ENCODE measurements at places on chromosomes 2 and 18.

DNA sequence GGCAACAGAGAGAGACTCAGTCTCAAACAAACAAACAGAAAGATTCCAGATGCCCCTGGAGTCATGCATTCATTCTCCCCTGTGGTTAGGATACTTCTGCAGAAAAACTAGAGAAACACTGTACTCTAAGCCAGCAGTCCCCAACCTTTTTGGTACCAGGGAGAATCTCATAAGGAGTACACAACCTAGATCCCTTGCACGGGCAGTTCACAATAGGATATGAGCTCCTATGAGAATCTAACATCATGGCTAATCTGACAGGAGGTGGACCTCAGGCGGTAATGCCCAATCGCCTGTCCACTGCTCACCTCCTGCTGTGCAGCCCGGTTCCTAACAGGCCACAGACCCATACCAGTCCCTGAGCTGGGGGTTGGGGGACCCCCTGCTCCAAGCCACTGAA is 18.3 kb downstream of the PSME4 start:
- no peak for DNase-seq

- DNase-seq, result no peak
Observed at GRCh38 chr2:15942711-15943345, 2.5 kb downstream of the MYCN start.

- DNase-seq, result no peak
Observed at GRCh38 chr2:30315391-30316063, 84.2 kb downstream of the LBH start.

- no peak for DNase-seq
Observed at GRCh38 chr2:222120933-222121332, 177.9 kb downstream of the PAX3 start.

GRCh38 chr2:132420816-132421805 is 4.5 kb downstream of the GPR39 start:
- no peak for DNase-seq

DNA sequence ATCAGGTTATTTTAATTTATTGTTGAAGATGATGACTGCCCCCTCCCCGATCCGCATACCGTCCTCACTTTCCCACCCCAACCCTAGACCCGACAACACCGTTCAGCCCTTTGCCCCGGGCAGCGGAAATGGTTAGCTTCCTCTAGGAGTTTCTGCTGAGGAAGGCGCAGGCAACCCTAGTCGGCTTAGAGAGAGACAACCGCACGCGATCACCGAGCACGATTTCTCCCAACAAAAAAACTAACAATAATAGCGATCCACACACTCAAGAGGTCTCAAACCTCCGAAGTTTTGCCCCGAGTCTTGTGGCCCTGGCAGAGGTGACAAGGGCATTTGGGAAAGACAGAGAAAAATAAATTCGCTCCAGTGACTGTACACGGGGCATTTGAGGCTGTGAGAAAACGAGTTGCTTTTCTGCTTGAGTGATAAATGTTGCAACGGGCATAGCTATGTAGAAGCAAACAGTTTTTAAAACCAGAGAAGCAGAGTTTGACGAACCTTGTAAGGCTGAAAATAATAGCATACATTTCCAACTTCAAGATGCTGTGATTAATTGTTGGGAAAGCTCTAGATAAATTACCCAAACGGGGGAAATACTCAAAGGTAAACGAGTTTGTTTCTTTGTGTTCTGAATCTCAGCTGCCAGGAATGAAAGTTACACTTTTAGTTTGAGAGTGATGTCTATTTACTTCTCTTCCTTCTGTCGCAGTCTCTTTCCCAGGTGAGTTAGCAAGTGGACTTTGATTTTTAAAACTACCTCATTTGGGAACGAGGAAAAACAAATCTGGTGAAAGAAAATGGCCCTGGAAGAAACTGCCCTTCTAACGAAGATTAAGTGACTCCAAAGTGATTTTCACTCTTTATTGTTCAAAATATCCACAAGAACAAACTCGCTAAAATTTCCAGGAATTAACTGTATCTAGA is 11.0 kb upstream of the SIX3 start:
- no peak for DNase-seq

GRCh38 chr2:196983934-196984333 is 57.4 kb upstream of the PGAP1 start:
- DNase-seq, result no peak

DNA sequence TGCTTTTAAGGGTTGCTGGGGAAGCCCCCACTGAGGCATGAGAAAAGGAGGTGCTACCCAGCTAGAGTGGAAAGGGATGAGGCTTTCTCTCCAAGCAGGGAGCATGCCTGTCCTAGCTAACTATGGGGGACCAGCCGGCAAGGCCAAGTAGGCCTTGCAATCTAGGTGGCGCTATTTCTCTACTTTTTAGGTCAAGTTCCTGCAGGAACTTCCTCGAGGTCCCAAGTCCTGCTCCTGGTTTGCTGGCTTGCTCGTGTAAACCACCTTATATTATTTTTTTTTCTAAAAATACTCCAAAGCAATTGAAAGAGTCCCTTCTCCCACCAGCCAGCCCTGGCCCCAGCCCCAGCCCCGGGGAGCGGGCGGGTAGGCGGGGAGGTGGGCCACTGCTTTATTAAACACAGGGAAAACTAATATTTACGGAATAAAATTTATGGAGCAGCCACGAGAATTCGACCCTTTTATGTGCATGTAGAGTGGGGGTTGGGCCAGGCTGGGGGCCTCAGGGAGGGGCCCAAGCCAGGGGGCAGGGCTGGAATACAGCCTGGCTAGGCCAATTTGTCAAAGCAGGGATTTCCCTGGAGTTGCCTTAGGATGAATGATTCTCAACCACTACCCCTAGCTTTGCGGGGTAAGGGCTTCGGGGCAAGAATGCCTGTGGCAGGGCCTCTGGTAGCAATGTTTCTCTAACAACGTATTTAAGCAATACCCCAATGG is 12.8 kb upstream of the IHH start:
- DNase-seq, result no peak

GRCh38 chr2:187526792-187527191 is 27.4 kb downstream of the TFPI start:
- DNase-seq, result no peak

DNA sequence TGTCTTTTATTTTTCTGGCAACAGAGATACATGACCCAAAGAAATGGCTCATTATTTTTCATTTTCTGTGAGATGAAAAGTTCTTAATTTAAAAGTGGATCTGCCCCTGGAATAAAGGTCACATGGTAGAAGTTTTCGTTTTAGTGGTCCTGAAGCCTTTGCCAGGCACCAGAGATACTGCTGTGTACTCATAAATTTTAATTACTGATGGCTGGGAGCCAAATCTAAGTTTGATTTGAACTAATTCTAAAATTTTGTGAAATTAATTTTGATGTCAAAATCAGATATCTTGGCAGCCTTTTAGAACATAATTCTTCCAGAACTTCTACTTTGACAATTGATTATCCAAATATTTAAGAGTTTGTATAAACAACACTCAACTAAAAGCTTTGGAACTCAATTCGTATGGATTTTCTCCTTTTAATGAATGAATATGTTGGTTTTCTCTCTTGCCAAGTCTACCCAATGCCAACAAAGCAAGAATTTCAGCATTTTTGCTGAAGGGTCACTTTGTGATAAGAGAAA is 128.5 kb upstream of the SP5 start:
- no peak for DNase-seq

GRCh38 chr2:111694700-111695101 is 189.3 kb downstream of the ANAPC1 start:
- no peak for DNase-seq

GRCh38 chr2:68094111-68094510 is 31.3 kb upstream of the C1D start:
- DNase-seq, result no peak

DNA sequence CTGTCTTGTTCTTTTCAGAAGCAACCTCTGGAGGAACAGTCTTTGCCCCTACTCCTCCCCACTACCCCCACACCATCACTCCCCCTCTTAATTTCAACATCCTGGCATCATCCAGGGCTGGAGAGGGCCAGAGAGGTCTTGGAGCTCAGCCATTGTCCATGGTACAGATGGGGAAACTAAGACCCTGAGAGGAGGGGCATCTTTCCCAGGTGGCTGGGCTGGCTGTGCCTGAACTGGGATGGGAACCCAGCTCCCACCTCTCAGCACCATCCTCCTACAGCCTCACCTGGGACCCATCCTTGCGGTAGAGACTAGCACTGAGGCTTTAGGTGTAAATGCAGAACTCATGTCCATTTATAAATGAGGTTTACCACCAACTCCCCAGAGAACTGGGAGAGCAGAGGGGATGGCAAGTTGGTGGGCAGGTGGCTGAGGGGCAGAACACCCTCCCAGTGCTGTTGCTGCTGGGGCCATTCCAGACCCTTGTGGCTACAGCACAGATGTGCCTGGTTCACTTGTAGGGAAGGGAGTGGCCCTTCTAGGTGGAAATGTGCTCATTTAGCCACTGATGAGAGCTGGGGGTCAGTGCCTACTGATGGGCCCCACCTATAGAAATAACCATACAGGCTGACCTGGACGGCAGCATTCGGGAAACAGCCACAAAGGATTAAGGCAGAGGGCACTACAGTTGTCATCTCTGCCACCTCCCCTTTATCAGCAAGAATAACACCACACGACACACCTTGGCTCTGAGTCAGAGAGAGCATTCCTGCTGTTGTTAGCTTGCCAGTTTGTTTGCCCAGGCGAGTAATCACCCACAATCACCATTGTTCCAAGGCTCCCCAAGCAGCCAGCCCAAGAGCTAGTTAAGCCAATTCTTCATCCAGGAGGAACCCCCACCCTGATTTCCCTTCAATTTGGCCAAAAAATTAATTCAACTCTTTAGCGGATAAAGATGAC is 2.1 kb downstream of the MLPH start:
- no peak for DNase-seq

- no peak for DNase-seq
Observed at GRCh38 chr2:151730262-151730975, 3.9 kb downstream of the NEB start.

DNA sequence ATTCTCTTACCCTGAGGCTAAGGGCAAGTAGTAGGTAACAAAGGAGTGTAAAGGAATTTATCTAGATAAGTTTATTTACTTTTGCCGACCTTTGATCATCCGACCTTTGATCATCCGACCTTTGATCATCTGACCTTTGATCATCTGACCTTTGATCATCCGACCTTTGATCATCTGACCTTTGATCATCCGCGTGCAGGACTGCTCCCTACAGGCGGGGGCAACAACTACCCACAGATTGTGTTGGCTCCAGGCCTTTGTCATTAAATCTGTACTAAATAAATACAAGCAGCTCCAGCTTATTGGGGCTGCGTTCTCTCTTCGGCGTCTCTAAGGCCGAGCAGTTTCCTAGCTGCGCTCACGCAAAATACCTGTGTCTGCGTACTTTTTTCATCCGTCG is 56.6 kb downstream of the ZNF638 start:
- no peak for DNase-seq

DNA sequence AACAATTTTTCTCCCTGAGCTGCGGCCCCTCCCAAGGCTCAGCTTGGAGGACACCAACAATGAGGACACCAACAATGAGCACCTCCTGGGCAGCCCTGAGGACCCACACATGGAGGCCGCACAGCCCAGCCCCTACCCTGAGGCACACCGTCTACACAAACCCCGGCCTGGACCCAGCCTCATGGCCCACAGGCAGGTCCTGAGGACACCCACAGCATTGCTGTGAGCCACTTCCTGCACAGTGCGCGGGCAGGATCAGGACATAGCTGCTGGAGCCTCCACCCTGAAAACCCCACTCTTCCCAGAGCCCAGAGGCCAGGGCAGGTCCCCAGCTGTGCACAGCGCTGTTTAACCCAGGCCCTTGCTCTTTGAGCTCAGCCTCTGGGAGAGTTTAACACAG is 194.3 kb downstream of the RTP5 start:
- DNase-seq, result no peak

DNA sequence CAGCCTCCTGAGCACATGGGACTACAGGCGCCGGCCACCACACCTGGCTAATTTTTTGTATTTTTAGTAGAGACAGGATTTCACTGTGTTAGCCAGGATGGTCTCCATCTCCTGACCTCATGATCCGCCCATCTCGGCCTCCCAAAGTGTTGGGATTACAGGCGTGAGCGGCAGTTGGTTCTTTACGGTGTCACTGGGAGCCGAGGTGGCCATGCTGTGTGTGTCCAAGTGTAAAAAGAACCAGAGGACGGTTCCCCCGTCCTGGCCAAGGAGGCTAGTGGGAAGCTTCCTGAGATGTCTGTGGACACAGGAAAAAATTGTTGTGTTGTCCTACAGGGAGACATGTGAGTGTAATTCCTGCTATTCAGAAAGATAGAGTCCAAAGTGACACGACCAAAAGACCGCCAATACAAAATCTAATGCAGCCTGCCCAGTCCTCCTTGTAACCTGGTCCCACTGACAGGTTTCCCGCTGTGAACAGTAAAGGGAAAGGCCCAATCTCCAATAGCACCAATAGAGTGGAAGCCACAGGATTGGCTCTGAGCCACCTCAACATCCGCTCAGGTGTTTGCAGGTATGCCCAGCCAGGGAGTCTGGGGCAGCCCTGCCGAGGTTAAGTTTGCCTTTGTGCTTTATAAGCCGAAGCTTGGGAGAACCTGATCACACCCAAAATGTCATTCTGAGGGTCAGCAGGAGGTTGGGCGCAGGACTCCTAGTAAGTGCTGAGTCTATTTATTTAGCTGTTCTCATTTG is 40.6 kb downstream of the NCK2 start:
- no peak for DNase-seq

- no peak for DNase-seq
Observed at GRCh38 chr2:122734766-122735424, 979.4 kb downstream of the TSN start.

- DNase-seq, result no peak
Observed at GRCh38 chr18:12034241-12035100, 53.2 kb downstream of the IMPA2 start.

GRCh38 chr2:37306024-37306423 is 18.6 kb downstream of the PRKD3 start:
- no peak for DNase-seq

DNA sequence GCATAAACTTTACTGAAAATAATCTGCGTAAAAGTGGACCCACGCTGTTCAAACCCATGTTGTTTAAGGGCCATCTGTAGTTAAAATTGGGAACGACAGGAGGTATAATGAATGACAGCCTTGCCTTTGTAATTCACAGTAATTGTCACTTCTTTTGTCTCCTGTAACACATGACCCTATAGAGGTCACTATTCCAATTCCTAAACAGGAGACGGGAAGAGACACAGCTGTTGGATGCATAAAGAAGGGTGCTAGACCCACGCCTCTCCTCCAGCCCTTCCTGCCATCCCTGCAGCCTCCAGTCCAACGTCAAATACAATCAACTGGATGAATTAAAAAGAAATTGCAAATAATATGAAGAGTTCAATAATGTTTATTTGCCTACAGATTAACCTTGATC is 63.1 kb upstream of the NFATC1 start:
- no peak for DNase-seq

- no peak for DNase-seq
Observed at GRCh38 chr18:730692-731091, 18.3 kb upstream of the ENOSF1 start.

DNA sequence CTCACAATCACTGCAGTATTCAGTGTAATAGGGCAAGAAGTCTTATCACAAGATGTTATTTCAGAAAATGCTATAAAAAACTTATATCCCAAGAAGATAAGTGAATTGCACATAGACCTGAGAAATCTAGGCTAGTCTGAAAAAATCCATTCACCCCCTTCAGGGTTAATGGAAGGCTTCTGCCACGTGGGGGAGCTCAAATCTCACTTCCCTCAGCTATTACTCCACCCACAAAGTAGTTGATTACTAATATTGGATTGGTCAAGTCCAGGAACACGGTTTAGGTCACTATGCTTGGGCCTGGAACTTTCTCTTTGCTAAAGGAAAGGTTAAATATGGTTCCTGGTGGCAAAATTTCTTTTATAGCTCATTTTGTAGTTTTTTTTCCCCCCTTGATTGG is 51.2 kb upstream of the ADAM23 start:
- DNase-seq, result no peak

Measured in naive thymus-derived CD8-positive, alpha-beta T cell (primary cell).